ENCODE measurements at places on chromosomes 6 and 20. TPM values are rescaled to one million over a fixed set of nuclear protein-coding genes. Genes with fewer than 3 reads are reported as not detected.
A peak's percentile ranks its signal among the peaks of the same experiment; 100 is the strongest.

The HUS1B gene
- 0.30 TPM for total RNA-seq

GRCh38 chr6:137290601-137291261, 71.5 kb upstream of the IFNGR1 start:
- no peak for DNase-seq

- DNase-seq, result peak; percentile 7
Observed at GRCh38 chr6:73394577-73395354, at the start of gene DDX43. TSS of gene DDX43 (plus strand) at chr6:73394828. CDS start at chr6:73394906, 78 bp downstream.

- no peak for DNase-seq
Observed at GRCh38 chr6:37540390-37540789, 40.7 kb upstream of the CCDC167 start.

- no peak for DNase-seq
Observed at GRCh38 chr20:35791821-35792220, 20.0 kb downstream of the PHF20 start.

DNA sequence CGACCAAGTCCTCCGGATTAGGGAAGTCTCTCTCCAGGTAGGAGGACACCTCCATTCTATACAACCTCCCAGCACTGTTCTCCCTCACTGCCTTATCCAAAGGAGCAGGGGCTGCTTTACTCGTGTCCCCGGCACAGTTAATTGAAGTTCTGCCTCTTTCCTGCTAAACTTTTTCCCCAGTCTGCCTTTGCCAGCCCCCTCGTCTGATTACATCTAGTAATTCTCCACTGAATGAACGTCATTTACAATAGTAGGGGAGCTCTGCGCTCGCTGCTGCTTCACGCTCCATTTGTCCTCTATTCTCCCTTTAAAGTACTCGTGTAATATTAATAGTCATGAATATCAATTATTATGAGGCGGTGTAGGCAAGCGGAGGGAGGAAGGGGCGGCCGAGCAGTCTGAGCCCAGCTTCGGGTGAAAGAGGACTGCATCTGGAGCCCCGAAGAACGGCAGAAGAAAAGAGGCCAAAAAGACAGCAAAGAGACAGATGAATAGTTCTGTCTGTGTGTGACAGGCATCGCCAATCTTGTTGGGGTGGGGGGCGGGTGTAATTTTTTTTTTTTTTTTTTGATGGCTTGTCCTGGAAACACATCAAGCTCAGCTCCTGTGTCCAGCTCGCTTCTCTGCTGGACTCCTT, 2.9 kb downstream of the TFAP2B start:
- DNase-seq, result no peak

- DNase-seq, result no peak
Observed at GRCh38 chr6:147285087-147285855, 81.1 kb downstream of the STXBP5 start.

The TPD52L1 gene
- total RNA-seq, result 224 TPM
